ENCODE measurements at places on chromosomes 7 and 10. TPM values are rescaled to one million over a fixed set of nuclear protein-coding genes. Genes with fewer than 3 reads are reported as not detected.

- H3K27ac ChIP-seq: no peak overlapping the region
- no peak for DNase-seq
- no peak overlapping the region for H3K4me3 ChIP-seq
- no peaks in the 10 kb centered on the region for H3K27me3 ChIP-seq
Observed at GRCh38 chr7:74051629-74052410, 23.8 kb downstream of the ELN start.

GRCh38 chr7:1525409-1525808 lies 5.1 kb upstream of the MAFK start:
- H3K4me1 ChIP-seq: peaks cover 34% of the 10 kb centered on the region
- no peaks in the 10 kb centered on the region for H3K36me3 ChIP-seq
- no peak overlapping the region for H3K4me3 ChIP-seq

DNA sequence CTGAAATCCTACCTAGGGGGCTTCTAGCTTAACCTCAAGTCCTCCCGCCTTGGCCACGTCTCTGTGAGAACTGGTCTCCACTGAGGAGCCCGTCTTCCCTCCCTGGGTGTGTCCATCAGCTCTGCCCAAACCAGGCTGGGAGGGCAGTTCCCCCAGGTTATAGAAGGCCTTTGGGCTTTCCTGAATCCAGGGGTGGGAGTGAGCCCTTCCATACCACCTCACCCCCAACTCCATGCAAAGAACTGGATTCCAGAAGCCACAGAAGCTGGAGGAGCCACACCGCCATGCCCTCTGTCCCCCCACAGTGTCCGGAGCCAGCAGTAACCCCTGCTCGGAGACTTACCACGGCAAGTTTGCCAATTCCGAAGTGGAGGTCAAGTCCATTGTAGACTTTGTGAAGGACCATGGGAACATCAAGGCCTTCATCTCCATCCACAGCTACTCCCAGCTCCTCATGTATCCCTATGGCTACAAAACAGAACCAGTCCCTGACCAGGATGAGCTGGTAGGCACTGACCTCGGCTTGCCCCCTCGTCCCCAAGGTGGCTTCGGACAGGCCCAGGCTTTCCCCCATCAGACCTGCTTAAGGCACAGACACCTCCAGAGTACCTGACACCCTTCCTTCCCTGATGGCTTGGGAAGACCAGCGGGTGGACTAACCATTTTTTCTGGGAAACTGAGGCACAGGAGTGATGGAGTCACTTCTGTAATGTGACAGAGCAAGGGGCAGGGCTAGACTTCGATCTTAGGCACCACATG lies 4.7 kb downstream of the CPA1 start:
- H3K4me1 ChIP-seq: peaks cover 15% of the 10 kb centered on the region
- DNase-seq: no peak
- no peak overlapping the region for H3K4me3 ChIP-seq
- no peaks in the 10 kb centered on the region for H3K27me3 ChIP-seq

GRCh38 chr7:154868921-154869320 lies 134.0 kb downstream of the PAXIP1 start:
- H3K4me1 ChIP-seq: no peaks in the 10 kb centered on the region
- H3K4me3 ChIP-seq: no peak overlapping the region
- H3K27ac ChIP-seq: no peak overlapping the region
- peak; percentile 17 for DNase-seq

DNA sequence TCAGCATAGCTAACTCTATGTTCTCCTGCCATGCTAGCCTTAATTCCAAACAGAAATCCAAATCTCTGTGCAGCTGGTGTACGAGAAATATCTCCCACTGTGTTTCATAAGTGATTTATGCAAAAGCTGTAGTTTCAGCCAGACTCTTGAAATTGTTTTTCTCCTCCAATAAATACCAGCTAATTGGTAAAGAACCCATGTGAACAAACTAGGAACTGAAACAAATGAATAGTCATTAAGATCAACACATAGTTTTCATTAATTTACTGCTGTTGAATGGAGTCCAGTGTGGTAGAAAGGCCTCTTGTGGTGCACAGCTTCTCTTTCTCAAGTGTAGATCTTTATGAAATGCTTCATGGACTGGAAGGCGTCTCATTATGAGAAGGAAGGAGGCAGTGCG lies 18.4 kb downstream of the PPP1R17 start:
- DNase-seq: no peak
- H3K27ac ChIP-seq: no peak overlapping the region
- no peaks in the 10 kb centered on the region for H3K36me3 ChIP-seq
- H3K4me3 ChIP-seq: no peak overlapping the region
- H3K27me3 ChIP-seq: peaks cover 6% of the 10 kb centered on the region

DNA sequence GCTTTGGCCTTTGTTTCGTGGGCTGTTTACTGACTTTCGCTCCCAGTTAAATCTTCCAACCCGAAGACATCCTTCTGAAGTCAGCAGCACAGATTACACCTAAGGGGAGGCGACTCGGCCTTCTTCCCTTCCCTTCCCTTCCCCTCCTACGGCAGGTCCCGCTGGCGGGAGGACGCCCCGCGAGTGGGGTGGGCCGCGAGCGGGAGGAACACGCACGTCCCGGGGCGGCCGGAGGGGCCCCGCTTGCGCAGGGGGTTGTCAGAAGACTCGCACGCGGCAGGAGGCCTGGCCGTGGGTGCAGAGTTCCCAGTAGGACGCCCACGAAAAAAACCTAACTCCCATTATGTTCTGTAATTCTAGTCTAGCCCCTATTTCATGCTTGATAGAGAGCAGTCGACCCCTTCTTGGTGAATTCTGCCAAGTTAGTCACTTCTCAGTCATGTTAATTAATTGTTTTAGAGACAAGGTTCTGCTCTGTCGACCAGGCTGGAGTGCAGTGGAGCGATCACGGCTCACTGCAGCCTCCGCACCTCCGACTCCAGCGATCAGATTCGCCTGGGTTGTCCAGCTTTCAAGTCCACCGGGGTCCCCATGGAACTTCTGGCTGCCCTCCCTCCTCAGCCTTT lies 19.2 kb upstream of the ZNF32 start:
- no peak overlapping the region for H3K27ac ChIP-seq
- H3K27me3 ChIP-seq: peaks cover 52% of the 10 kb centered on the region
- H3K4me3 ChIP-seq: no peak overlapping the region
- no peaks in the 10 kb centered on the region for H3K36me3 ChIP-seq

GRCh38 chr7:87833130-87833529 lies 43.0 kb downstream of the SLC25A40 start:
- H3K36me3 ChIP-seq: peaks cover 4% of the 10 kb centered on the region
- DNase-seq: no peak
- H3K4me1 ChIP-seq: no peaks in the 10 kb centered on the region
- H3K27ac ChIP-seq: no peak overlapping the region
- H3K27me3 ChIP-seq: no peaks in the 10 kb centered on the region

DNA sequence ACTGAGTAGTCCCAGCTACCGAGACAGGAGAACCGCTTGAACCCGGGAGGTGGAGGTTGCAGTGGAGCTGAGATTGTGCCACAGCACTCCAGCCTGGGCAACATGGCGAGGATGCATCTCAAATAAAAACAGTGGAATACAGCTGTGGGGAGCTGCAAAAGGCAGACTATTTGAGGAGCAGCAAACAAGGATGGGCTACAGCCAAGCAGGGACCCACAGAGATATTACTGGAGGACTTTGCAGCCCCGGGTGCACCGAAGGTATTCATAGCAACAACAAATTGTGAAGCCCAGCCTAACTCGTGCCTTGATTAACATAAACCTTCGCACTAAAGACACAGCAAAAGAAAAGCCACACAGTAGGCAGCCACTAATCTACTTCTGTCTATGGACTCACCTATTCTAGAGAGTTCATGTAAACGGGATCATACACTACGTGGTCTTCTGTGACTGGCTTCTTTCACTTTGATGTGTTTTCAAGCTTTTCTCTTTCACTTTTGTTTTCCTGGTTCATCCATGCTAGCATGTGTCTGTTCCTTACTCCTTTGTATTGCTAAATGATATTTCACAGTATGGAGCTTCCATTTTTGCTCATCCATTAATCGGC lies 34.0 kb downstream of the PODXL start:
- no peaks in the 10 kb centered on the region for H3K27me3 ChIP-seq
- no peak overlapping the region for H3K27ac ChIP-seq
- DNase-seq: peak; percentile 43
- H3K4me3 ChIP-seq: no peak overlapping the region
- H3K36me3 ChIP-seq: no peaks in the 10 kb centered on the region
- no peaks in the 10 kb centered on the region for H3K4me1 ChIP-seq

GRCh38 chr7:19670806-19671205 lies 38.0 kb downstream of the POLR1F start:
- H3K4me1 ChIP-seq: no peaks in the 10 kb centered on the region
- no peak overlapping the region for H3K4me3 ChIP-seq
- no peaks in the 10 kb centered on the region for H3K27me3 ChIP-seq
- no peak for DNase-seq
- no peaks in the 10 kb centered on the region for H3K36me3 ChIP-seq

DNA sequence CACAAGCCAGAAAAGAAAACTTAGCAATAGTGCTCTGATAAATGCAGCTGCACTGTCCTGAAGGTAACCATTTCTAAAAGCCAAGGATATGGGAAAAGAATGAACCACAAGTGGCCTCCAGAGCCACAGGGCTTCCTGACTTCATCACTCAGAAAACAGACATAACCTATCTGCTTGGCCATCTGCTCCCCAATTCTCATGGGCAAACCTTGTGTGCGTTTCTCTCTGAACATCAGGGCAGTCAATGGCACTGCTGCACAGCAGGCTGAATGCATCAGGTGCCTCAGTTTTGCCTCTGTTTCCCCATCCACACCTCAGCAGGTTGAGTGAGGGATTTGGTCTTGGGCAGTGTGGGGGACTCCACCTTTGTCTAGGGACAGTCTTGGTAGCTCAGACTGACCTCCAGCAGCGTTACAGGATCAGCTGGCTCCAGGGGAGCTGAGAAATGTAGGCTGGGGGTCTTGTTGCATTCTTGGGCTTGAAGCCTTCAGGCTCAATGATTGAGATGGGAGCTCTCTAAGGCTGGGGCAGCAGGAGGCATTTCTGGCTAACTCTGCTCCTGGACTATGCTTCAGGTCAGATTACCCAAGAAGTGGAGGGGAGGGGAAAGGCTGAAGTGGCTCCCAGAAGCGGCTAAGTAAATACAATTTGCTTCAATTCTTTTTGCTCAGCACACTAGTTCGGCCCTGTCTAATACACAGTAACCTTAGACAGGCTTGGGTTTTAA lies 23.6 kb upstream of the PDLIM1 start:
- no peak overlapping the region for H3K4me3 ChIP-seq
- peaks cover 22% of the 10 kb centered on the region for H3K36me3 ChIP-seq
- no peaks in the 10 kb centered on the region for H3K27me3 ChIP-seq
- no peaks in the 10 kb centered on the region for H3K4me1 ChIP-seq

DNA sequence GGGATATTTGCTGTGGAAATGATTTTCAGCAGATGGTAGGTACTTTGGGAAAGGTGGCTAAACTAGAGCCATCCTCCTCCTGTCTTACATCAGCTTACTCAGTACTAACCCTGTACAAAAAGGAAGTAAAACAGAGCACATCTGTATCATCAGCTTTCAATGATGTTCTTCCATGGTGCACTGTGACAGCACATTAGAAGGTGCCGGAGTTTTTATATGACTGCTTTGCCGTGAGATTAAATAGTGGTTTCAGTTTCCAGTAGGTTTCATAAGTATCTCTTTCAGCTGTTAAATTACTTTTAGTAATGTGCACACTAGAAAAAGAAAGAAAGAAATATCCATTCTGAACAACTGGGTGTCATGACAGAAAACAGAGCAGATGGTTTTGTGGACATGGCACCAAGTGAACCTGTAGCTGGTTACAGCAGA lies 86.5 kb downstream of the ARID5B start:
- H3K4me1 ChIP-seq: peaks cover 16% of the 10 kb centered on the region
- no peaks in the 10 kb centered on the region for H3K27me3 ChIP-seq
- DNase-seq: no peak
- H3K36me3 ChIP-seq: peaks cover 2% of the 10 kb centered on the region
- H3K4me3 ChIP-seq: no peak overlapping the region
- peak overlapping the region; percentile 6 for H3K27ac ChIP-seq

- peaks cover 10% of the 10 kb centered on the region for H3K4me1 ChIP-seq
- H3K36me3 ChIP-seq: no peaks in the 10 kb centered on the region
- H3K27me3 ChIP-seq: no peaks in the 10 kb centered on the region
- H3K4me3 ChIP-seq: no peak overlapping the region
- no peak for DNase-seq
- H3K27ac ChIP-seq: no peak overlapping the region
Observed at GRCh38 chr10:5691786-5692185, 7.1 kb downstream of the TASOR2 start.

SLC13A1 gene
- 1.7 TPM for polyA plus RNA-seq

PGAM2 gene
- polyA plus RNA-seq: 4.0 TPM

CPED1 gene
- polyA plus RNA-seq: 12.1 TPM

ZNF736 gene
- polyA plus RNA-seq: 13.0 TPM

NODAL gene
- polyA plus RNA-seq: 0.33 TPM

LEP gene
- 0.01 TPM for polyA plus RNA-seq

MPP7 gene
- 16.2 TPM for polyA plus RNA-seq

LRRC61 gene
- polyA plus RNA-seq: 22.8 TPM

Data from large intestine (tissue), 12 donors.